ENCODE measurements at places on chromosomes 12 and 14.

GRCh38 chr12:120370343-120371243 lies 1.6 kb upstream of the MSI1 start:
- no peak for DNase-seq

DNA sequence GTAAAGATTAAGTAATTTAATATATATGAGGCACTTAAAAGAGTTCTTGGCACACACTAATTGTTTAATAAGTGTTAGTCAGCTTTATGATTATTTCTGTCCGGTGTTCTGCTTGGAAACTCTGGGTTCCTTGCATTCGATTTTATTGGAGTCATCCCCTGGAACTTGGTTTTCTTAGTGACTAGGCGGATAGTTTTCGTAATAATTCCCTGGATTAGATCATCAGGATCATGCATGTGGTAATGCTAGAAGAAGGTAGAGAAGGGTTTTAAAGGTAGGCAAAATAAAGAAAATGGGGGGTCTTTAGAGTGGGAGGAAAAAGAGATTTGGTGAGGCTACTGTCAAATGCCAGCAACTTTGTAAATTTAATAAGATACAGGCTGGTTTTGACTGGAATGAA lies 88.4 kb downstream of the MYF5 start:
- no peak for DNase-seq

- DNase-seq, result no peak
Observed at GRCh38 chr12:99695050-99695449, 47.5 kb downstream of the GARIN6 start.

GRCh38 chr12:107283652-107284051 lies 190.3 kb upstream of the CRY1 start:
- no peak for DNase-seq

GRCh38 chr12:15818418-15818817 lies 29.2 kb upstream of the EPS8 start:
- no peak for DNase-seq

Measured in NCI-H2171 treated with DMSO at 0.1 percent for 48 hours (cell line).